ENCODE measurements at places on chromosomes 12 and 14.

- DNase-seq = peak; percentile 76
These were observed 93.9 kb downstream of the KSR2 start for GRCh38 chr12:117874842-117875434.

DNA sequence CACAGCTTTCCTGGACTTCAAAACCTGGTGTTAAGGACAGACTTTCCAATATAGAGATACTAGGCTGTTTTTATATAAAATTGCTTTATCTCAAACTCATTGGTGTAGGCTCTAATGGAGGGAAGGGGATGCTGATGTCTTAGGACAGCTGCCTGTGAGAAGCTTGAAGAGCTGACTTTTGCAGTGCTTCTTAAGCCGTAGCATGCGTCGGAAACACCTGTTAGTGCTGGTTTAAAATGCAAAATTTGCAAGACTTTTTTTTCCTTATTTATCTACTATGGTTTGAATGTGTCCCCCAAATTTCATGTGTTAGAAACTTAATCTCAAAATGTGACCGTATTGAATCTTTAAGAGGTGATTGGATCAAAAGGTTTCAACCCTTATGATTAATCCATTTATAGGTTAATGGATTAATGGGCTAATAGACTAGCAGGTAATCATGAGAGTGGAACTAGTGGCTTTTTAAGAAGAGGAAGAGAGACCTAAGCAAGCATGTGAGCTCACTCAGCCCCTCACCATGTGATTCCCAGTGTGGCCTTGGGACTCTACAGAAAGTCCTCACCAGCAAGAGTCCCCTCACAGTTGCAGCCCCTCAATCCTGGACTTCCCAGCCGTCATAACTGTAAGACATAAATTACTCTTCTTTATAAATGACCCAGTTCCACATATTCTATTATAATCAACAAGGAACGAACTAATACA lies 60.9 kb upstream of the FUT8 start:
- no peak for DNase-seq

DNA sequence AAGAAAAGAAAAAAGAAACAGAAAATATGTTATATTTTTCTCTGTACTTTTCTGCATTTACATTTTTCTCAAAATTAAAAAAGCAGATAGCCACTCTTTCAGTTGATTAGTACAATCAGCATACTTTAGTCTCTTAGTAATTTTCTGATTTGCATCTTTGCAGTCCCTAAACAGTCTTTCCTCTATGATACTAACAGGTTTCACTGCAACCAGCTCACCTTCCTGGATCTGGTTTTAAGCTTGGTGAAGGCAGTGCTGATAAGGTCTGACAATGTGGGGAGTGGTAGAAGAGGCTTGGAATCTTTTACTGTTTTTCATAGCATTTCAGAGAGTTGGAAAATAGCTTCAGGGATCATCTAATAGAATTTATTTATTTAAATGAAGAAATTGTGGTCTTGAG lies 457.6 kb downstream of the ZFP36L1 start:
- DNase-seq = no peak

- no peak for DNase-seq
These were observed 83.7 kb downstream of the TNFAIP2 start for GRCh38 chr14:103206836-103207387.

DNA sequence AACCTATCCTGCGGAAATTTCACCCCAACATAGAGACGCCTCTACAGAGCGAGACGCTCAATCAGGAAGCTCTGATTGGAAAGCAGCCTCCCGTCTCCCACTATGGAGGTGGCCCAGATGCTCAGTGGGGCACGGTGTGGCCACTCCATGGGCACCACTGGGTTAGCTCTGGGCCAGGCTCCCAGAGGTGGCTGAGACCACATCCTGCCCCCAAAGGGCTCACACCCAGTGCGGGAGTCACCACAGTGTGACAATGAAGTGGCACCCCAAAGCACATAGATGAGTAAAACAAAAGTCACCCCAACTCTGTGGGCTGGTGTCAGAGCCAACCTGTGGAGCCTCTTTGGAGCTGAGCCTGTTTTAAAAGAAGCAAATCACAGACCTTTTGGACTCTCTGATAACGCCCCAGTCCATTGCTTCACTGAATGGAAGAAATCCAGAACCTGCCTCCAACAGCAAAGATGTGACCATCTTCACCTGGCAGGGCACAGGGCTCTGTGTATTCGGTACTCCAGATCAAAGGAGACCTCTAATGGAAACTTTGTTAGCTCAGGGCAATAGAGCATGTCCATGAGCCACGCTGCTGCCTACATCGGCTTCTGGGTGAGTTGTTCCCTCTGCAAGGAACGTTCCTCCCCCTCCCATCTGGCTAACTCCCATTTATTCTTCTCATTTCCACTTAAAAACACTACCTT lies 19.6 kb downstream of the CLMN start:
- no peak for DNase-seq

Data from NCI-H774 (cell line).